Right cardiac atrium (tissue), 5 donors: ENCODE measurements at places on chromosomes 5 and 9. TPM values are rescaled to one million over a fixed set of nuclear protein-coding genes. Genes with fewer than 3 reads are reported as not detected.

The TRPM3 gene
- total RNA-seq = 2.1 TPM

The SH3TC2 gene
- total RNA-seq = 17.0 TPM

The ANKRD31 gene
- total RNA-seq = 0.31 TPM

The VPS13A gene
- total RNA-seq = 43.2 TPM

The PFN3 gene
- total RNA-seq = not detected

GRCh38 chr5:72407541-72407940, 87.4 kb downstream of the PTCD2 start:
- DNase-seq = no peak

DNA sequence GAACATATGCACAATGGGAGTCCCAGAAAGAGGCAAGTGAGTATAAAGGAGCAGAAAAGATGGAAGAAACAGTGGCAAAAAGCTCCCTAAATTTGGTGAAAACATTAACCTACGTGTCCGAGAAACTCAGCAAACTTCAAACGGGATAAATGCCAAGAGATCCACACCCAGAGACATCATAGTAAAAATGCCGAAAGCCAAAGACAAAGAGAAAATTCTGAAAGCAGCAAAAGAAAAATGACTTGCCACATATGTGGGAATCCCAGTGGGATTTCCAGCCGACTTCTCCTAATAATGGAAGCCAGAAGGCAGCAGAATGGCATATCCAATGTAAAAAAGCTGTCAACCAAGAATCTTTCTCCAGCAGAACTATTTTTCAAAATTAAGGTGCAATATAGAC, 101.2 kb downstream of the ADAMTS2 start:
- DNase-seq = no peak

DNA sequence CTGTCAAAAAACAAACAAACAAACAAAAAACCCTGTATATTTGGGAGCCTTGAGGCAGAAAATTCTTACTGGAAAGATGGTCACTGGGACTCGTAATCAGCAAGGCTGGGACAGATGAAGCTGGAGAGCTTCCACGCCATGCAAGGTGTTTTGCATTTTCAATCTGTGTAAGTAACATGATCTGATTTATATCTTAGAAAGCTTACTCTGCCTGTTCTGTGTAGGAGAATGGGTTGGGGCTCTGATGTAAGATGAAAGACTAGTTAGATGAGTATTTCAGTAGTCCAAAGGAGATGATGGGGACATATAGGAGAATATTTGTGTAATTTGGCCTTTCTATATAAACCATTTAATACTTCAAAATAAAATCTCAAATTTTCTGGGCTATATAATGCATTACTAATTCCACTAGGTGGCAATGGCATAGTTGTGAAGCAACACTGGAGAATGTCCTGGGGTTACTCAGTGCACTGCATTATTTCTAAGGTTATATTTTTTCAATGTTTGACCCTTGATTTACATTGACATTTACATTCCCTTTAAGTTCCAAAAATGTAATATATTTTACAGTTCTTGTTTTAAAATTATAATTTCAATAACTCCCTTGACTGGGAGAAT, 21.9 kb upstream of the FSD1L start:
- no peak for DNase-seq

DNA sequence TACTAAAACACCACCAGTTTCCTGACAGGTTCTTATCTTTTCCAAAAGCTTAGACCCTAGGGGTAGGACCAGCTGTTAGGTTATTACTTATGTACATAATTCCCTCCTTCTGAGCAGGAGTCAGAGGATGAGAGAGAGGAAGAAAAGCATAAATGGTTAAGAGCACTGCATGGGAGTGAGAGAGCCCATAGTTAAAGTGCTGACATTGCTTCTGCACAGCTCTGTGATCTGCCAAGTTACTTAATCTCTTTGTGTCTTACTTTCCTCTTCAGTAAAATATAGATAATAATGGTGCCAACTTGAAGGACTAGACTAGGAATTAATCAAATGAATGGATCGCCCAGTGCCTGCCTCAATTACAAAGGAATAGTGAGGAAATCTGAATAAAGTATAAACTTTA, 66.4 kb downstream of the NRG2 start:
- DNase-seq = no peak

- DNase-seq = peak; percentile 50
Observed at GRCh38 chr5:80569961-80570786, at the start of gene ANKRD34B. Gene ANKRD34B (minus strand): TSS chr5:80570280. CDS start chr5:80560019, 10,261 bp downstream.

DNA sequence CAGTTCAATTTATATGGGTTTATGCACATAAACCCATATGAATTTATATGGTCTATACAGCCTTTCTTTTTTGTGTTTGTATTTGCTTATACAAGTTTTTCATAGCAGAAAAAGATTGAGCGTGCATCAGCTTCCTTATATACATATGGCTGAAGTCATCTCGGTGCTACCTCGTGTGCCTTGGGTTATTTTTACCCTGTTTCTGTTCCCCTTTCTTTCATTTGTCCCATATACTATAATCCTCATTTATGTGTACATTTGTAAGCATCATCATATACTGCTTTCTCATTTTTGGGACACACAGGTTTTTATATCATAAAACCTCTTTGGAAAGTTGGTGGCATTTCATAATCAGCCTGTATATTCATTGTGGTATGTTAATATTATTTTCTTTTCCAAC, 107.8 kb upstream of the ADAMTSL1 start:
- DNase-seq = no peak

- DNase-seq = no peak
Observed at GRCh38 chr5:73295447-73295846, 122.5 kb downstream of the TMEM174 start.

DNA sequence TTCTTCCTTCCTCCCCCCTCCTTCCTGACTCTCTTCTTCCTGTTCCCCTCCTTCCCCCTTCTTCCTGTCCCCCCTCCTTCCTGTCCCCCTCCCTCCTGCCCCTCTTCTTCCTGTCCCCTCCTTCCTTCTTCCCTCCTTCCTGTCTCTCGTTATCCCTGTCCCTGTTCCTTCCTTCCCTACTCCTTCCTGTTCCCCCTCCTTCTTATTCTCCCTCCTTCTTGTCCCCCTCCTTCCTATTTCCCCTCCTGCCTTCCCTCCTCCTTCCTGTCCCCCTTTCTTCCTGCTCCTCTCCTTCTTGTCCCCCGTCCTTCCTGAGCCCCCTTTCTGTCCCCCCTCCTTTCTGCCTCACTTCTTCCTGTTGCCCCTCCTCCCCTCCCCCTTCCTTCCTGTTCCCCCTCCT, 70.6 kb downstream of the COL5A1 start:
- DNase-seq = no peak

DNA sequence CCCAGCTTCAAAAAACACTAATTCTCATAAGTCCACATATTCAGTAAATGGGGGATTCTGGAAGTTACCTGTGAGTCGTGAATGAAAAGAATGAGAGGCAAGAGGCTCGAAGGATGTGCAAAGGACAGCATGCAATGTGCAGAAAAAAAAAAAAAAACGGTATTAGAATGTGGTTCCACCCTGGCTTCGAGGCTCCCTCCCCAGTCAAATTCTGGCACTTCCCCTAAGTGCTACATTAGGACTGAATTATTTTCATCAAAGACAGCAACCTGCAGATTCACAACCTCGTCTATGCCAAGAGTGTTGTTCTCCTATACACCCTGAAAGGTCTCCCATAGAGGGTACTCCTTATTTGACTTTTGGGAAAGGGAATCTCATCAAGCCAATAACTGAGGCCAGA, 16.5 kb downstream of the CAPSL start:
- DNase-seq = no peak

GRCh38 chr5:164139423-164139822, 634.0 kb downstream of the MAT2B start:
- DNase-seq = no peak

DNA sequence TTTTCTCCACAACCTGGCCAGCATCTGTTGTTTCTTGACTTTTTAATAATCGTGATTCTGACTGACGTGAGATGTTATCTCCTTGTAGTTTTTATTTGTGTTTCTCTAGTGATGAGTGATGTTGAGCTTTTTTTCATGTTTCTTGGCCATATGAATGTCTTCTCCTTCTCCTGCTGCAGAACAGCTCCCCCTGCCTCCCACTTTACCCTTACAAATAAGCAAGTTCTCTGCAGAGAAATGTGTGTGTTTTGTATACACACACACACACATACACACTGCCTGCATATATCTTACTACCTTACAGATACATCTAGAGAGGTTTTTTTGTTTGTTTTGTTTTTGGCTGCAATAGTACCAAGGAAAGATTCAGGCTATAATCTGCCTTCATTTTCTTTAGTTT, 88.7 kb upstream of the PHF24 start:
- DNase-seq = no peak

DNA sequence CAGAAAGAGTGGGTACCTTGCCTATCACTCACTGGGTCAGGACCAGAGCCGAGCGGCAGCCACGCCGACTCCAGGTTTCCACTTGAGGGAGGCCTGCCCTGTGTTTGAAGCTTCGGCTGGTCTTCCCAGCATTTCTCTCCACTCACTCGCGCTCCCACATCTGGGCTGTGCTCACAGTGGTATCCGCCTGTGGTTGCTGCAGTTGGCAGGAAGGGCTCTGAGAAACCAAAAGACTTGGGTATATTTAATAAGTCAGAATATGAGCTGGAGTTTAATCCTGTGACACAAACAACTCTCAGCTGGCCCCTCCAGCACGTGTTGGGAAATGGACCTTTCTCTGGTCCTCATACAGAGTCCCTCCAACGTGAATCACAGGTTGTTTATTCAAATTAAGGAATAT, 70.9 kb downstream of the SPRY4 start:
- no peak for DNase-seq

DNA sequence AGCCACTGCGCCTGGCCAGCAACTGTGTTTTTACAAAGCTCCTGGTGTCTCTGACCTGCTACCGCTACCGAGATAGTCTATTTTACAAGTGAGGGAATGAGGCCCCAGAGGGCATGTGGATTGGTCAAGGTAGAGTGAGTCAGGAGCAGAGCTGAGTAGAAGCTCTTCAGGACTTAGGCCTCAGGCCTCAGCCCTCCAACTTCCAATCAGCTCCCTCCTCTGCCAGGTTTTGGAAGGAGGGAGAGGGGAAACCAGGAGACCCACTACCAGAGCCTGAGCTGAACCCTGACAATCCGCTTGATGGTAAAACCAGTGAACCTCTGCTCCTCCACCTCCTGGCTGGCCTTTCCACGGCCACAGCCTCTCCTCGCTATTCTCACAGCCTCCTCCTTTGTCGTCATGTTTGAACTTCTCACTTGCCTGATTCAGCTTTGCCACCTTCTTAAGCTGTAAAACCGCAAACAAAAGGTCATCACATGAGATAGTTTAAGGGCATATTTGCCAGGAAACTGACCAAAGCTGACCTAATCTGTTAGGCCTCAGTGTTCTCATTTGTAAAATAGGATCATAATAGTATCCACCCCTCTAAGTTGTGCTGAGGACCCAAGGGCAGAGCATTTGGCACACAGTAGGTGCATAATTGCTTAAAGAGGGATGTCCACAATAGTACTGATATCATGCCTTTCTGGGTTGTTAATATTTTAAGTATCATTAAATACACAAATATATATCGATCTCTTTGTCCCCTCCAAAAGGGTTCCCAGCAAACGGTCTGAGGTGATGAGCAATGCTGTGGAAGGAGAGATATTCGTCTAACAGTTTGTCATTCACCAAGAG, 1.7 kb downstream of the TRAF1 start:
- no peak for DNase-seq

- no peak for DNase-seq
Observed at GRCh38 chr9:135888766-135889394, 18.5 kb downstream of the CAMSAP1 start.

DNA sequence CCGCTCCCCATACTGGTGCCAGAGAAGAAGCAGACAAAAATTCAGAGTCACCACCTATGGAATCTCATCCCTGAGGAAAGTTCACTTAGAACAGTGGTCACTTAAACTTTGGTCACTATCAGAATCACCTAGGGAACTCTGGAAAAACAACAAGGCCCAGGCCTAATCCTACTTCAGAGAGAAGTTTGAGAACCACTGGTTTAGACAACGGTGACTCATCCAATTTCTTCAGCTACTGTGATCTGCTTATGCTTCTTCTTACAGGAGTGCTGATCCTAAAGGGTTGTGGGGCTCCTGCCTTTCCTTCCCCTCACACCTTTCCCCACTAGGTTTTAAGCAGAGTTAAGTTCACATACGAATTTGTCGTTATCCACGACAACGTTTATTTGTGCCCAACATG, 194.7 kb upstream of the KLF4 start:
- DNase-seq = no peak

GRCh38 chr5:141512390-141512910, 23.6 kb downstream of the PCDHGC5 start:
- peak; percentile 80 for DNase-seq
